ENCODE measurements at places on chromosomes 2 and 18.

DNA sequence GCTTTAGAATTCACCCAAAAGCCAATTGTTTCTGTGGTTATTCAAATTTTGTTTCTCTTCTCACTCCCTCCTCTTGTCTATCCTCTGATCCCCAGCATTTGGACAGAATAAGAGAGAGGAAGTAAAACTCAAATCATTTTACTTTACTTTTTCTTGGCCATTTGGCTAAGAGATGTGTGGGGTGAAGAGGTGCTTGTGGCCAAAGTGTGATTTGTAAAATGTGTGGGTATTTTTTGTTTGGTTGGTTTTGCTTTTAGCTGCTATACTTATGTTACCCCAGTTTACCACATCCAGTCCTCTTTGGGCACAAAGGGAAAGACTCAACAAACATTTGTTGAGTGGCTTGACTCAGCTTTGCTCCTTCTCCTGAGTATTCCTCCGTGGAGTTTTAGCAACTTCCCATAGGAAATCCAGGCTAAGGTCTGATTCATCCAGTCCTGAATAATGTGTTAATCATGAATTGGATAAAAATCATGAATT is 109.1 kb upstream of the CYP1B1 start:
- DNase-seq: no peak

GRCh38 chr2:5915881-5916310 is 223.7 kb downstream of the SOX11 start:
- DNase-seq: no peak

DNA sequence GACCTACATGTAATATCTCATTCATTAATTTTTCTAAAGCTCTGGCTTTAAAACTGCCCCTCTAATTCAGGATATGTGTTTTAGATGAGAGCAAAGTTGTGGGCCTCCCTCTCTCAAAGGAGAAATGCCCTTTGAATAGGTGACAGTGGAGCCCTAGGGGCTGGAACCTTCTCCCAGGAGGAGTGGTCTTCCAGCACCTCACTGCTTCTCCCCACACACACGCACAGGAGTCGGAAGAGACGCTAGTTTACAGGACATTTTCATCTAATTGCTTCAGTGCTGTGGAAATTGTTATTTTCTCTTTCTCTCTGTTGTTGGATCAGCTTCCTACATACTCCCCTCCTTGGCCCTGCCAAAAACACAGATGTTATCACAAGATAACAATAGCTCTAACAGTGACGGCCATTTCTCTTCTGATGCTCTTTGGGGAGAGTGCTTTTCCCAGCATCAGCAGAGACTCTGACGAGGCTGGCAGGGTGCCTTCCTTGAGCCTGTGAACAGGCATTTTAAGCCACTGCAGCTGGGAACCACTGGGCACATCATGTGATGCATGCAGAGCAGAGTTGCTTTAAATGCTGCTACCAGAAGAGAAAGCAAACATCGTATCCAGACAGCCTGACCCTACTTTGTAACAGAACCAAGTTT is 209.4 kb upstream of the SP5 start:
- DNase-seq: no peak

GRCh38 chr2:134433979-134434378 is 180.1 kb downstream of the MGAT5 start:
- DNase-seq: no peak

GRCh38 chr2:200814276-200814815 is 2.6 kb downstream of the BZW1 start:
- no peak for DNase-seq

GRCh38 chr2:171512683-171513195 is 9.5 kb upstream of the CYBRD1 start:
- DNase-seq: no peak

GRCh38 chr2:234446404-234447076 is 50.3 kb downstream of the ARL4C start:
- DNase-seq: no peak

DNA sequence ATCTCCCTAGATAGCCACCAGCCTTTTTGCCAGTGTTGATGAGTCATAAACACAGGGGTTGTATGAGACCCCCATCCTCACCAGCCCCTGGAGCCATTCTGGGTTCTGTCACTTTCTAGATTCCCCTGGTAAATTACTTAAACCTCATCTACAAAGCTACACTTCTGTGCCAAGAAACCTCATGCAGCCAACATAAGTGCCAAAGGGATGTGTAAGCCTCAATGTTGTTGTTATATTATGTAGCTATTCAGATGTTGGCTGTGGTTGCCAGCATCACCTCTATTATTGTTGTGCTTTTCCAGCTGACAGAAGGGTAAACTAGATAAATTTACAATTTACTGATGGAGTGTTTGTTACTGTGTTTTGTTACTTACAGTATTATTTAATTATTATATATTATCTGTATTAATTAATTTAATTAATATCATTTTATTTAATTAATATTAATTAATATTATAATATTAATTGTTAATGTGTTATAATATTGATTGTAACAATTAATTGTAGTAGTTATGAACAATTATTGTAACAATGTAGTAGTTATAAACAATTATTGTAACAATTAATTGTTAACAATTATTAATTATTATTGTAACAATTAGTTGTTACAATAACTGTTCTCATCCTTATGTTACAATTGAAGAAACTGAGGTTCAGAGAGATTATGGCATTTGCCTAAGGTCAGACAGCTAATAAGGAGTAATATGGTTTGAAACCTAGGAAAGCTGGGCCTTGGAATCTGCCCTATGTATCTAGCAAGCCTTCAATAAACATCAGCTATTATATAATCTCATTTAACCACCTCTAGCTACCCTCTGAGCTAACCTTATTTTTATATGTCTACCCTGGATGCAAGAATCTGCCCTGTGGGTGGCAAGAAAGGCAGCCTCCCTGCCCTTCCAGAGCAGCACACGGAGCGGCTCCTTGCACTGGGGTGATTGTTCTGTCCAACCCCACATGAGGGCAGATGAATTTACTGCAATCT is 36.1 kb downstream of the PSTPIP2 start:
- no peak for DNase-seq

DNA sequence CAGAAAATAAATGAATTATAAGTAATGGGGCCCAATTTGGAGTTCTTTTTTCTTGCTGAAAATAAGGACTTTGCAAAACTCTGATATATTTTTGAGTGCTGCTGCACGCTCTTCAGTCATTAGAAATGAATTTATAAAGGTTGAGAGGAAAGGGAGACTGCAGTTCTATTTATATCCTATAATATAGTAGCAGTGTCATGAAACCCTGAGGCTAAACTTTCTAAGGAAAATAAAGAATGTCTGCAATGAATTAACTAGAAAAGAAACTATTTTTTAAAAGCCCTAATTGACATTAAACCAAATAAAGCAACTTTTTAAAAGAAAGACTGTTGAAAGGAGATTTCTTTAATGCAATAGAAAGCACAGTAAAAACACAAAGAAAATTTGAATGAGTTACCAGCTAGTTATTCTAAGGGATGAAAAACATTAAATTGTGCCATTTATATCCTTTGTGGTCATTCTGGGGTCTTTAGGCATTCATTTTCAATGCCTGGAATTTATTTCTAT is 1072.8 kb upstream of the TMEFF2 start:
- no peak for DNase-seq

GRCh38 chr18:63762518-63762917 is 12.7 kb upstream of the SERPINB7 start:
- no peak for DNase-seq

GRCh38 chr18:35506024-35506712 is 8.4 kb upstream of the INO80C start:
- DNase-seq: no peak

DNA sequence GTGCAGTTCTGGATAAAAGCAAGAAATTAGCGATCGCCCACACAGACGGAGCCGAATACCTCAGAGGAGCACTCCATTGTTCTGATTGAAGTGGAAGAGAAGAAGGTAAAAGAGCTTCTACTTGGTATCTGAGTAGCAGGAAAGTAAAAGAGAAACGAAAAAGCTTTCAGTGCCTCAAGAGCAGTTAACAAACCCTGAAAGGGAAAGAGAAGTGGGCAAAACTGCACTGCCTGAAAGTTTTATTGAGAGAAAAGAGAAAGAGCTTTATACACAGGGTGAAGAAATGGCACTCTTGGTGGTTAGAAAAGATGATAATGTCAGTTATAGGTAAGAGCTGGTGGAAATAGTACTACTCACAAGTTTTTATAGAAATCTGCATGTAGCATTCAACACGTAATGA is 192.8 kb downstream of the CDCA7 start:
- DNase-seq: no peak

- DNase-seq: no peak
Measured at GRCh38 chr2:8264981-8265380, 416.9 kb upstream of the ID2 start.

DNA sequence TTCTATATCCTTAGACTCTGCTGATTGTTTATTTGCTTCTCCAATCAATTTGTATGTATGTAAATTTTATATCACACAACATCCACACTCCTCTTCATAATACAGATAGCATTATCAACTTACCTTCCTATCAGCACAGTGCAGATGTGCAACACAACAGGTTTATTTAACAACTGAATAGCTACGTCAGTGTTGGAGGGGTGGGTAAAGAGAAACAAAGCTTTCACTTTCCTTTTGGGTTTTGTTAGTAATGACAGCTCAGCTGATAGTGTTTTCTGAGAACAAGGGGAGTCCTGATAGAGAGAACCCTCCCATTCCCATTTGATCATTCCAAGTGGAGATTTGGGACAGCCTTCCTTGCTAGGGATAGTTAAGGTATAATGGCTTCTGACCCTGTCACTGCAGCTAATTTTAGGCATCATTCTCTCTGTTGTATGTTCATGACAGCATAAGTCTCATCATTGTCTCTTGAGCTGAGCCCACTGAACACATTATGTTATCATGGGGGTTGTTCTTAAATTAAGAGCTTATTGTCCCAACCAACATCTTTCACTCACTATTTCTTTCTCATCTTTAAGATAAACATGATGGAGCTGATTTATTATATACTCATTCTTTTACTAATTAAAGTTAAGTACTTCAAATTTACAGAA is 227.7 kb downstream of the GPD2 start:
- DNase-seq: no peak

DNA sequence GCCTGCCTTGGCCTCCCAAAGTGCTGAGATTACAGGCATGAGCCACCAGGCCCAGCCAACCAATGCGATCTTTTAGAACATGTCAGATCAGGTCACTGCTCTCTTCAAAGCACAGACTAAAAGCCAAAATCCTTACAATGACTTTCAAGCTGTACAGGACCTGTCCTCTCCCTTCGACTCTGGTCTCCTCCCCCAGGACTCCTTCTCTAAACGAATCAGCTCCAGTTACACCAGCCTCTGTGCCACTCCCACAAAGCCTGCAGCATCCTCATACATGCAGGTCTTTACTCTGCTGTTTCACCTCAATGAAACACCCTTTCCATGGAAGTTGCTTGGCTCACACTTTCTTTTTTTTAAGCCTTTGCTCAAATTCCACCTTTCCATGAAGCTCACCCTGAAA is 436.0 kb downstream of the METTL4 start:
- DNase-seq: no peak

DNA sequence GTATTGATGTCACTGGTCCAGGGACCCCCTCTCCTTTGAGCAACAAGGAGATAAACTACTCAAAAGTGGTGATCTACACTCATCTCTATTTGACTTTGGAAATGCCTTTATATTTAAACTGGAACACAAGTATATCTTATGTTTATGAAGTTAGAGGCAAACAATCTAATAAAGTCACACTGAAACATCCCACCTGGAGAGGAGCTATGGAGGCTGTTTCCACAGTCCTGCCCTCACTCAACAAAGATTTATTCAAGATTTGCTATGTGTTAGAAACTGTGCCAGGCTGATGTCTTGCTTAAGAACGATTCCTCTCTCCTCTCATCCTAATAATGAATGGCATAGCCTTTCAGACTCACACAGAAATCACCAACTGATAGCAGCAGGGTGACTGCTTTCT is 140.8 kb downstream of the ALPK2 start:
- no peak for DNase-seq

- no peak for DNase-seq
Measured at GRCh38 chr2:175837046-175837445, 165.0 kb downstream of the LNPK start.

DNA sequence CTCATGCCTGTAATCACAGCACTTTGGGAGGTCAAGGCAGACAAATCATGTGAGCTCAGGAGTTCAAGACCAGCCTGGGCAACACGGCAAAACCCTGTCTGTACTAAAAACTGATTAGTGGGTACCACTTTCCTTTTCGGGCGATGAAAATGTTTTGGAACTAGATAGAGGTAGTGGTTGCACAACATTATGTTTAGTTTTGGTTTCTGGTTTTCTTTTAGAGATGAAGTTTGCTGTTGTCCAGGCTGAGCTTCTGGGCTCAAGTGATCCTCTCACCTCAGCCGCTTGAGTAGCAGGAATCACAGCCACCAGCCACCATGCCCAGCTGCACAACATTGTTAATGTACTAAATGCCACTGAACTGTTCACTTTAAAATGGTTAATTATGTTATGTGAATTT is 27.6 kb downstream of the AAK1 start:
- DNase-seq: no peak

DNA sequence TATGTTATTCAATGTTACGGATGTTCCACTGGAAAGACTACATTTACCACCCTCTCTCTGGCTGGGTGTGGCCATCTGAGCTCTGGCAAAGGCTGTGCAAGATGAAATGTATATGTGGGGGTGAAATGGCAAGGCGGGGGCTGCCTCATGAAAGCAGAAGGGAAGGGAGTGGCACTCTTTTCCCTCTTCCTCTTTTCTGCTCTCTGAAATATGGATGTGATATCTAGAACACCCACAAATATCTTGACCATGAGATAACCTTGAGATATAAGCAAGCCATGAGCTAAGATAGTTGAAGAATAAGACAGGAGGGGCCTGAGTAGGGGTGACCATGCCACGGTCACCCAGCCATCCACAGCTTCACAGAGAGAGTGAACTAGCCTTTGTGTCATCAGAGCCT is 367.8 kb upstream of the ID2 start:
- DNase-seq: no peak

DNA sequence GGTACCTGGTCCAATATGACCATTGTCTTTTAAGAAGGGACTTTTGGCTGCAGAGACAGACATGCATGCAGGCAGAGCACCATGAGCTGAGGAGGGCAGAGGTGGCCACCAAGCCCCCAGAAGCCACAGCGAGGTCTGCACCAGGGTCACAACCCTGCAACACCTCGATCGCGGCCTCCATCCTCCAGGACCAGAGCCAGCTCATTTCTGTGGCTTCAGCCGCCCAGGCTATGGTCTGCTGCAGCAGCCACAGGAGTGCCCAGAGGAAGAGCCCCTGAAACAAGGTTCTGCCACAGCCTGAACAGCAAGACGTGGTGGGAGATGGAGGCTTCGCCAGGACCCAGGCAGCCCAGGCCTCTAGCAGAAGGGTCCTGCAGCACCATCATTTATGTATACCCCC is 53.9 kb downstream of the ANKMY1 start:
- peak; percentile 59 for DNase-seq

- peak; percentile 72 for DNase-seq
Measured at GRCh38 chr18:70289351-70290312, 787 bp downstream of the SOCS6 start.

GRCh38 chr2:236947896-236948295 is 137.8 kb upstream of the COPS8 start:
- peak; percentile 44 for DNase-seq

- no peak for DNase-seq
Measured at GRCh38 chr2:204313256-204313655, 232.0 kb upstream of the PARD3B start.

Data from type B pancreatic cell (in vitro differentiated cells).